ENCODE measurements at places on chromosomes 1 and 21.

DNA sequence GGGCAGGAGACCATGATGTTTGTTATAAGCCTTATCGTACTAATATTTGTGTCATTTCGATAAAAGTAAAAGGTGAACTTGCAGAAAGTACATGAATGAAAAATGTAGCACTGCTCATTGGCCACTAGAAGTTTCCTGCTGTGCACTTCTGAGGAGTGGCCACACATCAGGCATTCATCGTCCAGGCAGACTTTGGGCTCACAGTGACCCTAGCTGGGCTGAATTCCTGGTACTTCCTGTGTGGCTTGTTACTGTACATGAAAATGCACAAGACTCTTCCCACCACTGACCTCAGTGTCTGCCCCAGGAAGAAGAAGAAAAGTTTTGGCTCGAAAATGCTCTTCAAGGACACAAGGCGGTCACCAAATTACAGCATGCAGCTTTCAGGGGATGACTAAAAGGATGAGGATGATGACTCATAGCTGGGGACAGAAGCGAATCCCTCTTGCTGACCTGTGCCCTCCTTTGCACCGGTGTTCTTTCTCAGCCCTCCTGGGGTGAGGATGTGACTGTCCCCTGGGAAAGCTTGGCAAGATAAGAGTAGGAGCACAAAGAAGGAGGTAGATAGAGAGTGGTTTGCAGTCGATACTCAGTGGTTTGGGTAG, 252.4 kb upstream of the KAZN start:
- no peak for DNase-seq

DNA sequence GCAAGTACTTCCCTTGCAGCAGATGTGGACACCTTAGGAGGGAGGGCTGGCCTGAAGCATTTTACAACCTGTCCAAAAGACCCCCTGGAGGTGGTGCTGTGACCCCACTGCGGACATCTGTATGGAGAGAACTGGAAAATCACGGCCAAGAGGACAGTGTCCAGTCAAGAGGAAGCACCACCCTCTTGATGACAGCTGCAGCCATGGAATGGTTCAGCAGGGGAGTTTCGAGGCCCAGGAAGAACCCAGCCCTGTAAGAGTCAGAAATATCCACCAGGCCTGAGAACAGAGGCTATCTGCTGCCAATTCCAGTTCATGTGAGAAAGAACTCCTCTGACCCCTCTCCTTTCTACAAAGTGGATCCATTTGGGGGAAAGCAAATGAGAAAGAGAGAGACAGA, 126.8 kb downstream of the PLXNA2 start:
- DNase-seq, result no peak

DNA sequence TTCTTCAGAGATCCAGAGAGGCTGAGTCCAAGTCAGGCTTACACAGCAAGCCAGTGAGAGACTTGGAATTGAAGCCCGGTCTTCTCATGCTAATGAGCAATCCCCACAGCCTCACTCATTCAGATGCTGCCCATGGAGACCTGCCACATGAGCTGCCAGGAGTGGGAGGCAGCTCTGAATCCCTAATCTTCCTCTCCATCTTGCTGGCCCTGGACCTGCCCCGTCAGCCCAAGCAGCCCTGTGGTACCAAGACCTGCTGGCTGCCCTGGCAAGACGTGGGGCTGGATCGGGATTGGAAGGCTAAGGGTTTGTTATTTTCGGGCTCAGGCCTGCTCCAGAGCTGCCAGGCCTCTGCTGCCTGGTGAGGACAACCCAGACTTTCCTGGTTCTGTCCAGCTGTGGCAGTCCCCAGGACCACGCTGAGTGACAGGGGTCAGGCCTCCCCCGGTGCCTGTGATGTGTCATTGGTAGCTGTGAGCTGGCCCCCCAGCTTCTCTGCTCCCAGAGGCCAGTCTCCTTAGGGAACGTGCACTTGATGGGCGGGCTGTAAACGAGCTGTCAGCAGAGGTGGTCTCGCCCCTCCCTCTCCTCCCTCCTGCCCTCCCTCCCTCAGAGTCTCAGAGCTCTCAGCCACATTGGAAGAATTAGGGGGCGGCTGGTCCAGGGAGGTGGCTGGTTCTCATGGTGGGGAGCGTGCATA, 135.0 kb downstream of the FOXD2 start:
- DNase-seq, result no peak

DNA sequence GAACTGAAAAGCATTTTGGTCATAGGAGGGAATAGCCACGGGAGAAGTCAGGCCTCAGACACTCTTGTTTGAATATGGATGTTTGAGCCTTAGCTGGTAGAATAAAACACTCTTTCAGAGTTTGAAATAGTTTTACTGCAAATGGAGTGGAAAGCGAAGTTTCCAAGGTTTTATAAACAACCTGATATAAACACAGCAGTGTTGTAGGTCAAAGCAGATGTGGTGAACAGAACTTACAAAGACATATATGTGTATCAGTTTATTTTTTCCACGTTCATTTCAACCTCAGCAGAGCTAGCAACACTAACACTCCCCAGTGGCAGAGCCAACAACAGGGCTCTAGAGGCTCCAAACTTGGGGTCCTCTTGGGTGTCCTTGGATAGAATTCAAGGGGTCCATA, 89.9 kb downstream of the WLS start:
- no peak for DNase-seq

DNA sequence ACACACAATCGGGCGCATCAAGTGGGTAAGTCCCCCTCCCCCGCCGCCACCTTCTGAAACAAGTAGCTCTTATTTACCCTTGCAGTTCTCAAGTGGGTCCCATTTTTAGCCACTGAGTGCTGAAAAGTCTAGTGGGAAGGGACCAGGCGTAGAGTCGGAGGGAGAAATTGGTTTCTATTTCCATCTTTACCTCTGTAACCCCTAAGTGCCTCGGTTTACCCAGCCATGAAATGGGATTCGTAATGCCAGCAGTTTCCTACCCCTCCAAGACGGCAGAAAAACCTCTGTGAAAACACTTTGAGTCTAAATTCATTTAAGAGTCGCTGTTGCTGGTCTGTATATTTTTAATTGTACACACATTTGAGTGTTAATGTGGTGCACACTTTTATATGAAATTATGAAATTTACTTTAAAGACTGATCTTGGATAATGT, 928 bp downstream of the TLCD4 start:
- DNase-seq, result no peak

- DNase-seq, result no peak
Observed at GRCh38 chr1:17919525-17920439, 164.6 kb downstream of the ACTL8 start.

DNA sequence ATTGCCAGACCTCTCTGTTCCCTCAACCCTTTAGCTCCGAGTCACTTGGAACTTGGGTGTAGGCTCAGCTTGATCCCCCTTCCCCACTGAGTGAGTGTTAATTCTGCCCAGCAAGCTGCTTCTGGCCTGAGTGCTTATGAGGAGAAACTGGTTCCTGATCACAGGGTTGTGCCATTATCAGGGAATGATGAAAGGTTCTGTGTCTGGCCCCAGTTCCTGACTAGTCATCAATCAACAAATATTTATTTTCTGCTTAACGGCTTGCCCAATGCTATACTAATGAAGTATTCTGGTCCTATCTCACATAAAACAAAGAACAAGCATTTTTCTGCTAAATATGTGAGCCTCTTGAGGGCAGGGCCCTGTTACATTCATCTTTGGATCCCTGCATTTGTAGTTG, 20.8 kb downstream of the CC2D1B start:
- DNase-seq, result no peak

DNA sequence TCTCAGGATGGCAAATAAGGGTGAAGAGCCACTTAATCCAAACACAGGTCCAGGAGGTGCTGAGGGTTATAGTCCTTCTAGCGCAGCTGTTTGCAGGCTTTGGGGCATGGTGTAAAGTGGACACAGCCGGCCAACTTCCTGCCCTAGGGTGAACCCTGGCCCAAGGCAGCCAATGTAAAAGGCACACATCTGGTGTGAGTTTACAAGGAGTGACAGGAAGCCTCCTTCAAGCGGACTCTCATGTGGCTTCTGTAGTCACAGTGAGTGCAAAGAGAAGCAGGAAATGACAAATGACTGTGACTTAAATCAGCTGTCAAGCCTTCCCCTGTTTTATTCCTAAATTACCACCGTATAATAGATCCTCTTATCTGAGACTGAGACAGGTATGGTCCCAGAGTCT, 213.0 kb downstream of the CRB1 start:
- DNase-seq, result no peak

- no peak for DNase-seq
Observed at GRCh38 chr1:117656202-117656641, 50.4 kb downstream of the TENT5C start.

- no peak for DNase-seq
Observed at GRCh38 chr1:110060662-110061060, 9.8 kb downstream of the ALX3 start.

DNA sequence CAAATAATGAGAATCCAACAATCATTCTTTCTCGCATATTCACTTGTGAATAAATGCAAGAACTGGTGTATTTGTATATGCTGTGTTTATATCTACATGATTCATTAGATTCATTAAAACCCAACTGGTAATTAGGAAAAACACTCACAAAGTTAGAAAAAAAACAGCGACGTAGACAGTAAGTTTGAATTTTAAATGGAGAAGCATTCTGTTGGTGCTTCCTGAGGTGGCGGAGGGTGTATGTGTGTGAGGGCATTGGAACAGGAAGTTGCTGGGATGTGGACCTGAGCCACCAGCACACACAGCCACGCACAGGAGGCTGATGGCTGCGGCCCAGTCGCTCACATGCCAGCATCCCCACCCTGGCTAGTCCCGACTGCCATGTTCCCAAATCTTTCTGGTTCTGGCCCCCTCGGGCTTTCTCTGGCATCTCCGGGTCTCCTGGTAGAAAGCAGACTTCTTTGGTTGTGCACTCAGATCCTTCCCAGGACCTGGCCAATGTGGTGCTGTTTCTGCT, 121.6 kb upstream of the IRF2BP2 start:
- peak; percentile 81 for DNase-seq

DNA sequence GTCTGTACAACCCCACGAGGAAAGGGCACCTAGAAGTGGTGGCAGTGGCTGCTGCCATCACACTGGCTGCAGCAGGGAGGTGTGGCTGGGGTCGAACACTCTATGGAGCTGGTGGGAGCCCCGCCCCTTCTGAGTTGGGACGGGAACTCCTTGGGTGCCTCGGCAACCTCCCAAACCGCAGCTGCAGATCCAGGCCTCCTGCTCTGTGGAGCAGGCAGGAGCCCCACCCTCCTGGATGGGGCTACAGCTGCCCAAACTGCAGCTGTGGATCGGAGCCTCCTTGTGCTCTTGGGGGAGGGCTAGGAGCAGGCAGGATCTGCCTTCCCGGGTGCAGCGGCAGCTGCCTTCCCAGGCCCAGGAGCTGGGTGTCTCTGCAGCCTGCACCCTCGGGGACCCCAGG, 38.9 kb upstream of the TARDBP start:
- DNase-seq, result no peak

DNA sequence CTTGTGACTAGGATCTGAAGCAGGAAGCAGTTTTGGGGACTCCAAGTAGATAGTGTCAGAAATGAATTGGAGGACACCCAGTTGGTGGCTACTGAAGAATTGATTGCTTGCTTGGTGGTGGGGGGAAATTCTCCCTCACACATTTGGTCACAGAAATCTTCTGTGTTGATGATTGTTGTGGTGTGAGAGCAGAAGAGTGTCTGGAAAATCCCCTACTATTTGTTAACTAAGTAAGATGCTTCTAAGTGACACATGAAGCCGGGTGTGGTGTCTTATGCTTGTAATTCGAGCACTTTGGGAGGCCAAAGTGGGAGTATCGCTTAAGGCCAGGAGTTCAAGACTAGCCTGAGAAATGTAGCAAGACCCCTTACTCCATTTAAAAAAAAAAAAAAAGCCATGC, 22.5 kb upstream of the IPP start:
- DNase-seq, result no peak

GRCh38 chr1:29444782-29445729, 208.7 kb downstream of the PTPRU start:
- DNase-seq, result no peak

DNA sequence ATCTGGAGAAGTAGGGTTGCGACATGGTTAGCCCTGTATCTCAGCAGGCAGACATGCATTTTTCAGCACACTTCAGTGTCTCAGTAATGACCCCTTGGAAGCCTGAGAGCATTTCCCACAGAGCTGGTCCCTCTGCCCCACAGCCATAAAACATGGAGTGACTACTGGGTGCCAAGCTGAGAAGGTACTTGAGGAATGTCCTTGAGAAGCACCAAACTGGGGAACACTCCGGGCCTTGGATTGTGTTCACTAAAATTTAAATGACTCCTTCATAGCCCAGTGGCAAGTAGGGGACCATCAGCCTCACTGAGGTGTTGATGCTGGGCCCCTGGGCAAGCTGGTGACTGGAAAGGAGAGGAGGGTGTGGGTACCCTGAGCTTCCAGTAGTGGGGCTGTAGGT, 54.7 kb downstream of the KCNJ6 start:
- no peak for DNase-seq

GRCh38 chr1:41319807-41320711, 41.2 kb upstream of the FOXO6 start:
- DNase-seq, result no peak

- DNase-seq, result no peak
Observed at GRCh38 chr1:160251011-160251410, 11.3 kb downstream of the DCAF8 start.

GRCh38 chr1:11516961-11517635, 38.1 kb downstream of the DISP3 start:
- no peak for DNase-seq

DNA sequence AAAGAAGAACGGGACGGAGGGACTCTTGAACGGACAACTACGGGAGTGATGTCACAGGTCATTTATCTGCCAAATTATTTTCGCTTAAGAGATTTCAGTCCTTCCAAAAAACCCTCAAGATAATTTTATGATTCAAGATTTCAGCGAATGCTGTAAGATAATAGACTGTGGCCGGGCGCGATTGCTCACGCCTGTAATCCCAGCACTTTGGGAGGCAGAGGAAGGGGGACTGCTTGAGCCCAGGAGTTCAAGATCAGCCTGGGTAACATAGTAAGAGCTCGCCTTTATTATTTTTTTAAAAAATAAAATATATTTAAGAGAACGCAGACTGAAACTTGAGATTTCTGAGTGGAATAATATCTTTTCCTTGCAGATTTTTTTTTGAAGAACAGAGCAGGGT, 609 bp downstream of the RWDD2B start:
- DNase-seq, result no peak

DNA sequence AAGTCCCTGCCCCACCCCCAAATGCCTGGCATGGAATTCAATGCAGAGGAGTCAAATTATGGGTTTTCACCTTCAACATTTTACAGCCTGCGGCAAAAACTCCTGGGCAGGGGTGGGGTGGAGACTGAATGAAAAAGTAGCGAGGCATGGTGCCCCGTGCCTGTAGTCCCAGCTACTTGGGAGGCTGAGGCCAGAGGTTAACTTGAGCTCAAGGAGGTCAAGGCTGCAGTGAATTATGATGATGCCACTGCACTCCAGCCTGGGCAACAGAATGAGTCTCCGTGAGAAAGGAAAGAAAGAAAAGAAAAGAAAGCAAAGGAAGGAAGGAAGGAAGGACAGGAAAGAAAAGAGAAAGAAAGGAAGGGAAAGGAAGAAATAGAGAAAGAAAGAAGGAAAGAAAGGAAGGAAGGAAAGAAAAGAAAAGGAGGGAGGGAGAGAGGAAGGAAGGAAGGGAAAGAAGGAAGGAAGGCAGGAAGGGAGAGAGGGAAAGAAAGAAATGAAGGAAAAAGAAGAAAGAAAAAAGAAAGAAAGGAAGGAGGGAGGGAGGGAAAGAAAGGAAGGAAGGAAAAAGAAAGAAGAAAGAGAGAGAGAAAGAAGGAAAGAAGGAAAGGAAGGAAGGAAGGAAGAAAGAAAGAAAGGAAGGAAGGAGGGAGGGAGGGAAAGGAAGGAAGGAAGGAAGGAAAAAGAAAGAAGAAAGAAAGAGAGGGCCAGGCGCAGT, 11.1 kb downstream of the LEMD1 start:
- no peak for DNase-seq
